ENCODE measurements at places on chromosomes 6 and 20. TPM values are rescaled to one million over a fixed set of nuclear protein-coding genes. Genes with fewer than 3 reads are reported as not detected.
A peak's percentile ranks its signal among the peaks of the same experiment; 100 is the strongest.

DNA sequence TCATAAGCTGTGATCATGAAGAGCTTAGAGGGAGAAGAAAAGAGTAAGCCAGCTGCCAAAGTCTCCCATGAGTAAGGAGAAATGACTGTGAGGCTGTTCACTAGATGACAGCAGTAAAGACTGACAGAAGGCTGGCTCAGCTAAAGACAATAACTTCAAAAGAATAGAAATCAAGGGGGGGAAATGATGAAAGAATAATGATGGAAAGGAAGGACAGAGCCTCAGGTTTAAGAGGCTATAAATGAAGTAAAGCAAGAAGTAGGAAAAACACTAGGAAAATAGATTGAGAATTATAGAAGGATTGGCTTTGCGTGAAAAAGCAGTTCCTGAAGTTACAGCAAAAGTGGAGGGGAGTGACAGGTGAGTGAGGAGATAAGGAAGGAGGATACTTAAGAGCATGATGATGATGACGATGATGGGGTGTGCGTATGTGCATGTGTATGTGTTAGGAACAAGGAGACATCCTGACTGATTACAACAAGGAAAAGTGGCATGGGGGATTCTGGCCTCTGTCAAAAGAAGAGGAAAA is 48.2 kb downstream of the HBS1L start:
- no peak for DNase-seq

The TCF21 gene
- not detected for total RNA-seq

The SAPCD1 gene
- 0.82 TPM for total RNA-seq

- DNase-seq = no peak
Measured at GRCh38 chr20:44609006-44609515, 26.7 kb downstream of the PKIG start.

DNA sequence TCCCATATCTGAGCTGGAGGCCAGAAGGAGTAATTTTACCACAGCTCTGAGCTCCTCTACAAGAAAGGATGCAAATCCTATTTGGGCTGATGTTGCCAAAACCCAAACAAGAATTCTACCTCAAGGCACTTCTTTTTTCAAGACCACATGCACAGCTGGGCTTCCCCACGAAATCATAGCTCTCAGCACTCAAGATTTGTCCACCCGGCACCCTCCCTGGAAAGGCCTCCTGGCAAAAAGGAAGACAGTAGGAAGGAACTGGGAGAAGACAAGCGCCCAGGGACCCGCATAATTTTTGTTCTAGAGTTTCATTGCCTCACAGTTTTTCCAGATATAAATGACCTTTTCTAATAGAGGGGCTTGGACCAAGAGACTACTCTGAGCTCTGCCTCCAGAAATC is 90.5 kb downstream of the BANF2 start:
- DNase-seq = no peak

GRCh38 chr20:40305303-40305702 is 383.7 kb downstream of the MAFB start:
- no peak for DNase-seq

DNA sequence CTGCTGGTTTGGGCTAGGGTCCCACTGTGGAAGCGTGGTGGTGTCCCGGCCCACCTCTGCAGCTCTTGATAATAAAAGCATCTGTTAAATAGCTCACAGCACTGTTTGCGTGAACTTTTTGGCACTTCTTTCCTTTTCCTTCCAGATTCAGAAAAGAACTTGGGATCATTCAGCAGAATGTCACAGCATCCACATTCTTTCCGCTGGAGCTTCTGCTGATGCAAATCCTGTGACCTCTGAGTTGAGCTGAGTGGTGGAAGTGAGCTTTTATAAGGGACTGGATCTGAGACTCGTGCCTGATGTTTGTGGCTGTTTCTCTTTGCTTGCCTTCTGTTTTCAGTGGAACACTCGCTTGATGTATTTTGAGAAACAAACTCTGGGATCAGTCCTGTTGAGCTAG is 3.9 kb downstream of the OSBPL2 start:
- no peak for DNase-seq

GRCh38 chr6:99960027-99960426 is 34.0 kb downstream of the MCHR2 start:
- DNase-seq = no peak

GRCh38 chr20:24131281-24131680 is 142.7 kb upstream of the GGTLC1 start:
- DNase-seq = no peak

DNA sequence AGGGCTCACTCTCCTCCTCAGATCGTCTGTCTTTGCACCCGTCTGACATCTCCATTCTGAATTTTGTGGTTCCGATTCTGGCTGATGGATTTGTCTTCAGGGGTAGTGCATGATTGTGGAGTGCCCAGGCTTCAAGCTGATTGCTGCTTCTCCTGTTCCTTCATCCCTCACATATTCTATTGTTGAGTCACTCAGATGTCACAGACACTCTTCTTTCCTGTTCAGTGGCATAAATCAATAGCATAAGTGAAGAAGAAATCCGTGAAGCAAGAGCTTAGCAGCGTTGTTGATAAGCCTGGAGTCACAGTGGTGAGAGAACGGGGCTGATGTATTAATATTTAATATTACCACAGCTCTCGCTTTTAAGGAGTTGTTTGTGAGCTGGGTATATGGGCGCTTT is 152.5 kb downstream of the MTHFD1L start:
- no peak for DNase-seq

- peak; percentile 51 for DNase-seq
Measured at GRCh38 chr20:35953387-35954199, 709 bp downstream of the SCAND1 start.

- no peak for DNase-seq
Measured at GRCh38 chr6:170463101-170463721, 89.9 kb downstream of the PSMB1 start.

GRCh38 chr6:140956571-140957369 is 1176.0 kb upstream of the GJE1 start:
- DNase-seq = no peak

GRCh38 chr20:46915575-46916257 is 21.1 kb downstream of the EYA2 start:
- no peak for DNase-seq

The SEL1L2 gene
- 0.41 TPM for total RNA-seq

- DNase-seq = no peak
Measured at GRCh38 chr6:64683682-64684081, 1023.3 kb downstream of the EYS start.

DNA sequence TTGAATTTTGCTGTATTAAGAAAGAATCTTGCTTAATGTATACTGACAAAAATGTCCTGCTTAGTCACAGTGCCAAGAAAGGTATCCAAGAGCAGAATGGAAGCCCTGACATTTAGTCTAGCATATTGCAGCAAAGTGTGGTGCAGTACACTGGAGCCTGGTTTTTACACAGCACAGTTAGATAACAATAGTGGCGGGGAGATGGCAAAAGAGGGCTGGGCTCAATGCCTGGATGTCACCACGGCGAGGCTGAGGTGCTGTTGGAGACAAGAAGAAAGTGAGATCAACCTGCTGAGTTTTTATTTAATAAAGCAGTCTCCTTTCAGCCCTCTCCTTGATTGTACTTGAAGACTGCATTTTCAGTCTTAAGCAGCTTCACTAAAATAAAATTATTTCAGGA is 426.0 kb downstream of the LMBRD1 start:
- DNase-seq = no peak

DNA sequence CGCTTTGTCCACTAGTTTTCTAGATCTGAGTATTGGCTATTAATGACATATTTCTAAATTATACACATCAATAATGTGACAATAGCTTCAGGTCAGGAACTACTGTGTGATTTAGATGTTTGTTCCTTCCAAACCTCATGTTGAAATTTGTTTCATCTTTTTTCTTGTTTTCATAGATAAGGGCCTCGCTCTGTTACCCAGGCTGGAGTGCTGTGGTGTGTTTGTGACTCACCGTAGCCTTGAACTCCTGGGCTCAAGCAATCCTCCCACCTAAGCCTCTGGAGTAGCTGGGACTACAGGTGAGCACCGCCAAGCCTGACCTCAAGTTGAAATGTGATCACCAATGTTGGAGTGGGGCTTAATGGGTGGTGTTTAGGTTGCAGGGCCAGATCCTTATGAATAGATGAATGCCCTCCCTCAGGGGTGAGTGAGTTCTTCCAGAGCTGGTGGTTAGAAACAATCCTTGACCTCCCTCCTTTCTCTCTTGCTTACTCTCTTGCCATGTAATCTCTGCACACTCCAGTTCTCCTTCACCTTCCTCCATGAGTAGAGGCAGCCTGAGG is 5.9 kb upstream of the NQO2 start:
- no peak for DNase-seq
